ENCODE measurements at places on chromosomes 4 and X.

DNA sequence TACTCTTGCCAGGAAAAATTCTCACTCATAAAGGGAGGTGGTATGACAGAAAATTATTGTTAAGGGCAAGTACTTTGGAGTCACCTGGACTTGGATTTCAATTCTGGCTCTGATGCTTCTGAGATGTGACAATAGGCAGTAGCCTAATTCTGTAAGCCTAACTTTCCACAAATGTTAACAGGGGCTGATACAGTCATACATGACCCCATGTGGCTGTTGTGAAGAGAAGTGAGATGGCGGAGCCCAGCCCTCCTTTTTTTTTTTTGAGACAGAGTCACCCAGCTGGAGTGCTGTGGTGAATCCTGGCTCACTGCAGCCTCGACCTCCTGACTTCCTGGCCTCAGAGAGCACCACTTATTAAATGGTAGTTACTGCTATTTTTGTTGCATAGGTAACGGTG lies 54.4 kb upstream of the IRF2 start:
- DNase-seq, result no peak

- DNase-seq, result no peak
Measured at GRCh38 chrX:137072396-137072795, 38.6 kb upstream of the GPR101 start.

DNA sequence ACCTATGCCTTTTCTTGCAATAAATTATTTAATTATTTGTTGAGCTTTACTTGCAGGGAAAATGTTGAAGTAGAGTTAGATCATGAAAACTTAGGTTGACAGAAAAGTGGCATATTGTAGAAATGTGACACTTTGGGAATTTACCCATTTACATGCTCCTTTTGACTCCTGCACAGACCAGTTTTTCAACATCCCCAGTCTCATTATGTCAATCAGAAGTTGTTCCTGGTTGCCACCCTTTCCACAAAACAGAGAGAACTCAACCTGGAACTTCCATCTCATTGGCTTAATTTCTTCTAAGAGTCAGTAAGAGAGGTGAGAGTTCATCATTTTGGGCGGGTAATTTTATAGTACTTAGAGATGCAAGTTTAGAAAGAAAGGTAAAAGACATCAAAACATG lies 284.6 kb upstream of the ANKRD50 start:
- DNase-seq, result no peak

GRCh38 chr4:99054428-99054994 lies 34.1 kb downstream of the ADH5 start:
- no peak for DNase-seq

- DNase-seq, result no peak
Measured at GRCh38 chr4:107714256-107714655, 5.8 kb downstream of the PAPSS1 start.

- no peak for DNase-seq
Measured at GRCh38 chr4:87092389-87093141, 127.9 kb downstream of the KLHL8 start.

DNA sequence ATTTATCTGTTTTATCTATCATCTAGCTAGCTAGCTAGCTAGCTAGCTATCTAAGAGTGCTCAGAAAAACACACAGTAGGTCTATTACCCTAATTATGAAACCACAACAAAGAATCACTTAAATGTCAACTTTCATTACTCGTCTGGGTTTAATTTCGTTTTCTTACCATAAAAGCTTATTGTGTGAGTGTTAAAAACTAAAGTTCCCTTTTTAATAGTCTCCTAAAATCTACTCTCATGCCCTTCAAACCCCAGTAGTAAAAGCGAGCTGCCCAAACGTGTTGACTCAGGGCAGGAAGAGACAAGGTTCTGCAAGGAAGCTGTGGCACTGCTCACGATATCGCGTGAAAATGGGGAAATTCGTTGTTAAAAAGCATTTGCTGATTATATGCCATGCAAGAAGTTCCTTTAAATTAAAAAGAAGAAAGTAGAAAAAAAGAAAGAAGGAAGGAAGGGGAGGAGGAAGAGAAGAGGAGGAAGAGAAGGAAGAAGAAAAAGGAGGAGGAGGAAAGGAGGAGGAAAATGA lies 595 bp downstream of the MBNL3 start:
- no peak for DNase-seq

DNA sequence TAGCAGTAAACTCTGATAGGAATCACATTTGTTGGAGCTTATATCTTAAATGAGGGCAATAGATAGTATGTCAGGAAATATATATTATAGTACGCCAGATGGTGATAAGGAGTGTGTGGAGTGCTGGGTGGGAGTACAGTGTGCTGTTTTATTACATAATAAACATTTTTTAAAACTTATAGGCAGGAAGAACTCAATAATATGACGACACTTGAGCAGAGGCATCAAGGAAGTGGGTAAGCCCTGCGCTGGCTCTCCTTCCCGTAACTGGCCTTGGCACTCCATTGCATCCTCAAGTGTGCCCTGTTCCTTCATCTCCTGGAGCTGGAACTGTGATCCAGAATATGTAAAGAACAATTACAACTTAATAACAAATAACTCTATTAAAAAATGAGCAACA lies 123.8 kb downstream of the ELOVL6 start:
- DNase-seq, result no peak

DNA sequence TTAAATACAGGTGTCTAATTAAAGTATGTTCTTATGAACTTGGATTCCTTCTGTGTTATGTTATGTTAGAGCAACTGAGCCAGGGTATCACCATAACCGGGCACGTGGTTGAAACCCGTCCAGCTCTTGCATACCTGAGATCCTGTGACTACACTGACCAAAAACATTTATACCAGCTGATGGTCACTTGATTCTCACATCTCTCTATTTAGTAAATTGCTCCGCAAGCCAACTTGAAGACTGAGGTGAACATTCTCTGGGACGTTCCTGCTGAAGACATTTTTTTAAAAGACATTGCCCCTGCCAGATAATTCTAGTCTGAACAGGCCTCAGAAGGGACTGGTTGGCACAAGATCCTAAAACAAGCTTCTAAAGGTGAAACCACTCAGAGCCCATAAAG lies 550.0 kb upstream of the DIPK2B start:
- DNase-seq, result no peak

GRCh38 chr4:21946858-21947257 lies 1.7 kb downstream of the KCNIP4 start:
- no peak for DNase-seq
